Effector memory CD4-positive, alpha-beta T cell (primary cell): ENCODE measurements at places on chromosomes 6 and 20.

DNA sequence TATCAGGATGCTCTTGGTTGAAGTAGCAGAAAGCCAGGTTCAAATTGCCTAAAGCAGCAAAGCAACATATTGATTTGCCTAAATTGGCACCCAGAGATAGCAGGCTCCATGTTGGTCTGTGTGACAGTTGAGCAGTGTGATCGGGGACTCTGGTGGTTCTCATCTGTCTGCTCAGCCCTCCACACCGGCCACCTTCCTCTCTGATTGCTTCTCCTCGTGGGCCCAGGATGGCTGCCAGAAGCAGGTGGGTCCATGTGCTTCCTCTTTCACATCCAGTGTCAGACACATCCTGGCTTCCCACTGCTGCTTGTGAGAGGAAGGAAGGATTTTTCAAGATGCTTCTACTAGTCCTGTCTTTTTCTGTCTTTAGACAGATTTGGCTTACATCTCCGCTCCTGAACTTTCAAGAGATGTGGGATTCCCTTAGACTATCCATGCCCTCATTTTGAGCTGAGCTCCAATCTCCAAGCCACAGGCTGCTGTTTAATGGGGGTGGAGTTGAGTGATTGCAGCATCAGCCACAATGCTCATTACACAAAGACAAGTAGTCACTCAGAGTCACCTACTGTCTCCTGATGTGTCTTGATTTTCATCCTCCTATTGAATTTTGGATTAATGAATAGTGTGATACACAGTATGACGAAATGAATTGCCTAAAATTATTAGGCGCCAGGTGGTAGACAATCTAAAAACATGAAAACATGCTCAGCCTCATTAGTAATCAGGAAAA, 122.2 kb downstream of the ZDHHC14 start:
- no peaks in the 10 kb centered on the region for H3K27me3 ChIP-seq
- no peaks in the 10 kb centered on the region for H3K36me3 ChIP-seq
- no peak overlapping the region for H3K4me3 ChIP-seq
- H3K27ac ChIP-seq = no peak overlapping the region

GRCh38 chr6:36339146-36339545, 2.5 kb upstream of the BNIP5 start:
- H3K27me3 ChIP-seq = no peaks in the 10 kb centered on the region
- H3K36me3 ChIP-seq = no peaks in the 10 kb centered on the region
- no peaks in the 10 kb centered on the region for H3K4me1 ChIP-seq

DNA sequence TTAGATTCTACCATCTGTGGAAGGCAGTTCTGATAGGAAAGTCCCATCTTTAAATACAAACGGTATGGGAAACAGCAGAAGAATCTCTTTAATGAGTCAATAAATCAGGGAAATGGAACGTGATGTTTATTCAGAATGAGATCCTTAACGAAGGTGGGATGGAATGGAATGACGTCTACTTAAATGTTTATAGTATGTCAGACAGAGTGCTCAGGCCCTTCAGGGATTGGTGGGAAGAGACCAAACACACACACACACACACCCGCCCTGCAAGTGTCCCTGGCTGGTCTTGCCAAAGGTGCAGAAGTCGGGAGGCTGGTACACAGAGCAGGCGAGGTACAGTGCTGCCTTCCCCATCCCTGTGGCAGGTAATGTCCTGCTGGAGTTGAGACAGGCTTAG, 164.0 kb downstream of the FARS2 start:
- no peaks in the 10 kb centered on the region for H3K27me3 ChIP-seq
- no peak overlapping the region for H3K27ac ChIP-seq
- no peak for DNase-seq
- H3K4me1 ChIP-seq = no peaks in the 10 kb centered on the region
- H3K36me3 ChIP-seq = no peaks in the 10 kb centered on the region

DNA sequence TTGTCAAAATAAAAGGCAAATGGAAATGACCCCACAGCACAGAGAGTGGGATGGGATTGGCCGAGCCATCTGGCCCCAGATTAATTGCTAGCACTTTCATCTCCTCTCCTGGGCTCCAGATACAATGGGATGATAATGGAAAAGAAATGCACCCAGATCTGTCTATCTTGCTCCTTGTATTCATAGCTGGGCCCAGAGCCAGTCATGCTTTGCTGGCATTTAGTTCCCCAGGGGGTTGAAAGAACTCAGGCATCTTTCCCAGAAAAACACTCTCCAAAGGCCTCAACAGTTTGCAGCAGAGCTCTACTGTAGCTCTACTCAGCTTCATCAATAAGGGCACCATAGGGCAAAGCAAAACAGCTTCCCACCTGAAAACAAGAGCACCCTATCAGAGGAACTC, 116.0 kb upstream of the FOXA2 start:
- H3K4me3 ChIP-seq = no peak overlapping the region
- no peaks in the 10 kb centered on the region for H3K27me3 ChIP-seq
- no peak overlapping the region for H3K27ac ChIP-seq
- DNase-seq = no peak
- H3K4me1 ChIP-seq = no peaks in the 10 kb centered on the region
